ENCODE measurements at places on chromosomes 11 and 22. TPM values are rescaled to one million over a fixed set of nuclear protein-coding genes. Genes with fewer than 3 reads are reported as not detected.
A peak's percentile ranks its signal among the peaks of the same experiment; 100 is the strongest.

- peaks cover under 1% of the 10 kb centered on the region for H3K4me1 ChIP-seq
- no peaks in the 10 kb centered on the region for H3K27me3 ChIP-seq
- H3K36me3 ChIP-seq: peaks cover 11% of the 10 kb centered on the region
- no peak overlapping the region for H3K27ac ChIP-seq
These were observed 20.0 kb upstream of the NDUFC2 start for GRCh38 chr11:78099666-78100065.

DNA sequence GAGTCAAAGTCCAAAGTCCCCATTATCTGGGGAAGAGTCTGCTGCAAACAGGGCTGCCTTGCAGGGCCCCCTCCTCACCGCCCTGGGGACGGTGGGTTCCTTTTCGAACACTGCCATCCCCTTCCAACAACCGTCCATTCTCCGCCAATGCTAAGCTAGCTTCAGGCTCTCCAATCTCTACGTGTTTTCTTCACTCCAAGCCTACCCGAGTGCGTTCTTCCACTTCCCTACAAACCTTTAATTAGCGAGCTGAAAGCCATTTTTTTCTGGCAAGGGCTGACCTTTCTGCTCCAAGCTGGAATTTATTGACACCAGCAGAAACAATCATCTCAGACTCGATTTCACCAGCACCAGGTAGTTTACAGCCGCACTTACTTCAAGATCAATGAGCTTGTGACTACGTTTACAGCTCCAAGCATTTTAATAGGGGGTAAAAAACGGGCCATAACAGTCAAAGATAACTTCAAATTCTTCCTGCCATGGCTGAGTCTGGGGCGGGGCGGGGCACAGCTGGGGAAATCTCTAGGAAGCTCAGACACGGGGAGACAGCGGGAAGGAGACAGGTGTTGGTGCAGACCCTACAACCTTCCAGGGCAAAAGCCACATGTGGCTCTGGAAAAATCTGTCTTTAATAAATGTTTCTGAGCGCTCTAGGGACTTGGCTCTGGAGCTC is 82.2 kb downstream of the PHF21B start:
- DNase-seq: no peak
- no peaks in the 10 kb centered on the region for H3K4me1 ChIP-seq
- no peak overlapping the region for H3K27ac ChIP-seq
- no peak overlapping the region for H3K4me3 ChIP-seq

MS4A6E gene
- polyA plus RNA-seq: not detected

GRCh38 chr22:35656284-35656752 is 8.1 kb downstream of the APOL6 start:
- H3K4me3 ChIP-seq: no peak overlapping the region
- H3K27ac ChIP-seq: peak overlapping the region; percentile 55
- peaks cover 77% of the 10 kb centered on the region for H3K4me1 ChIP-seq
- H3K27me3 ChIP-seq: no peaks in the 10 kb centered on the region
- DNase-seq: no peak
- peaks cover 66% of the 10 kb centered on the region for H3K36me3 ChIP-seq

ST13 gene
- 244 TPM for polyA plus RNA-seq

DNA sequence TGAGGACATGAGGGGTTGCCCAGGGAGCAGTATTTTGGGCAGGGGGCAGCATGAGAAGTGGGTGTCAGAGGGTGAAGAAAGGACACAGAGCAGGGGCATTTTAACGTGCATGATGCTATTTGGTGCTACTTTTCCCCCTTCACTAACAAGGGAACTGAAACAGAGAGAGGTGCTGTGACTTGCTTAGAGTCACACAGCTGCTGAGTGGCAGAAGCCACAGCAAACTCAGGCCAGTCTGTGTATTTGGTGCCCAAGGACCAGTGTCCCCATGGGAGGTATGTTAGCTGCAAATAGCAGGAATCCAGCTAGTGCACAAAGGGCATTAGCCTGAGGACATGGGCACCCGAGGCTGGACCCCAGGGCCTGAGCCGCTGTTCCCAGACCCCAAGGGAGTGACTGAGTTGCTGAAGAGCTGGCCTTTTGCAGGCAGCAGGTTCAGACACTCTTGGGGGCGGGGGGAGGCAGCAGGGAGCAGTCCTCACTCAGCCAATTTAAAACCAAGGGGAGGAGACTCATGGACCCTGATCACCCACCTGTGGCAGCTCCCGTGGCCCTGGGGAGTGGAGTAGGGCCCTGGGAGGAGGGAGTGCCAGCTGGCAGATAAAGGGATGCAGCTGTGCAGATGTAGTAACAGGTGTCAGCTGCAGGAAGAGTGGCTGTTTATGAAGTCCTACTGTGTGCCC is 14.6 kb downstream of the PARVG start:
- DNase-seq: no peak
- H3K27ac ChIP-seq: peak overlapping the region; percentile 37
- no peak overlapping the region for H3K4me3 ChIP-seq
- no peaks in the 10 kb centered on the region for H3K27me3 ChIP-seq

DNA sequence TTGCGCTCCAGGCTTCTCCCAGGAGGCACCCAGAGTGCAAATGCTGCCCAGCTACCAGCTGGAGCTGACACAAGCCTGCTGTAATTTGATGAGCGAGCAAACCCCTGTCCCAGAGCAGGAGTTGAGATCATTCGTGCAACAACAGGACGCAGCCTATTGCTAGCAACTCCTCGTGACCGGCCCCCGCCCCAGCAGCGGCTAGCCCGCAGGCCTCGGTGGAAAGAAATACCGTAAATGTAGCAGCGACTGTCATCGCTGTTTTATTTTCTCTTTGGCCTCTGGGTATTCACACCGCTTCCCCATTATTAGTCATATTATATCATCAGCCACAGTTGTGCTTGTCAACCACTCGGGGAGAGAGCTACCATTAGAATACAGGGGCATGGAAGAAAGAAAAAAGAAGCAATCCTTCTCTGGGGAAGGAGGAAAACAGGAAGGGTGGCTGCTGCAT is 59.2 kb upstream of the ATXN10 start:
- H3K4me3 ChIP-seq: peak overlapping the region; percentile 16
- peaks cover 4% of the 10 kb centered on the region for H3K27me3 ChIP-seq
- no peak overlapping the region for H3K27ac ChIP-seq
- no peak for DNase-seq
- H3K36me3 ChIP-seq: no peaks in the 10 kb centered on the region
- H3K4me1 ChIP-seq: peaks cover 6% of the 10 kb centered on the region

IL10RA gene
- polyA plus RNA-seq: 99.2 TPM

Measured in naive thymus-derived CD8-positive, alpha-beta T cell (primary cell).